ENCODE measurements at places on chromosomes 13 and 19.

DNA sequence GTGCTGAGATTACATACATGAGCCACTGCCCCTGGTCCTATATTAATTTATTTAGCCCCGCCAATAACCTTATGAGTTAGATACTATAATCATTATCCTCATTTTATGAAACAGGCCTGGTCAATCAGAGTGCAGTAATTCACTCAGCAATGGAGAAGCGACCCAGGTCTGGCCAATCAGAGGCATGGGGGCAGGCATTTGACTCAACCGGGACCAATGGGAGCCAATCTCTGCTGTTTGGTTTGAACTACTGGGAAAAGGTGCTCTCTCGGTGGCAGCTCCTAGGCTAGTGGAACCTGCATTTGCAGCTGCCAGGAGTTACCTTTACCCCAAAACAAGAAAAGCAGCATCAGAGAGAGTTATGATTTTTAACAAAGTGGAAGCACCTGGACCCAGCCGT is 6.6 kb downstream of the SIRT2 start:
- DNase-seq = no peak

DNA sequence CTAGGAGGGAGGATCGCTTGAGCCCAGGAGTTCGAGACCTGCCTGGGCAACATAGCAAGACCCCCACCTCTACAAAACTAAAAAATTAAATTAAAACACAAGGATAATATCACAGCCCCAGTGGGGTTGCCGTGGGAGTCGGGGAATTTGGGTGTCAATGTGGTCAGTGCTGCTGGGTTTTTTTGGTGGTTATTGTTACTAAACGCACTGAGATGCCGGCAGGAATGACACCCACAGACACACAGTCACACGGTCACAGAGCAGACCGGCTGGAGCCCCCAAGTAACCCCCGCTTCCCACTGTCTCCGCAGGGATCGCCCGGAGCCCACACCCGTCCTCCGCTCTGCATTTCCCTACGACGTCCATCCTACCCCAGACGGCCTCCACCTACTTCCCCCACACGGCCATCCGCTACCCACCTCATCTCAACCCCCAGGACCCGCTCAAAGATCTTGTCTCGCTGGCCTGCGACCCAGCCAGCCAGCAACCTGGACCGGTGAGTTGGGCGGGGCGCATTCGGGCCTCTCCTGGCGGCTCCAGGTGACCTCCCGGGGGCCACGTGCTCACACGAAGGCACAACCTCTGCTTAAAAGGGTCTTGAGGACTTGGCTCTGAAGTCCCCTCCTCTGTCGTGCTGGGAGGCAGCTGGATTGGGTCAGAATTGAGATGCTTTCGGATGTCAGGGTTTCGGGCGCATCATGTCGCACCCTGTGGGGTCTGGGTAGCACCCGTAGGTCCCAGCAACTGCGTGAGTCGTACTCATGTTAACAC is 28.0 kb downstream of the SMIM24 start:
- no peak for DNase-seq

- no peak for DNase-seq
Observed at GRCh38 chr13:56622840-56623239, 517.9 kb upstream of the PRR20A start.

DNA sequence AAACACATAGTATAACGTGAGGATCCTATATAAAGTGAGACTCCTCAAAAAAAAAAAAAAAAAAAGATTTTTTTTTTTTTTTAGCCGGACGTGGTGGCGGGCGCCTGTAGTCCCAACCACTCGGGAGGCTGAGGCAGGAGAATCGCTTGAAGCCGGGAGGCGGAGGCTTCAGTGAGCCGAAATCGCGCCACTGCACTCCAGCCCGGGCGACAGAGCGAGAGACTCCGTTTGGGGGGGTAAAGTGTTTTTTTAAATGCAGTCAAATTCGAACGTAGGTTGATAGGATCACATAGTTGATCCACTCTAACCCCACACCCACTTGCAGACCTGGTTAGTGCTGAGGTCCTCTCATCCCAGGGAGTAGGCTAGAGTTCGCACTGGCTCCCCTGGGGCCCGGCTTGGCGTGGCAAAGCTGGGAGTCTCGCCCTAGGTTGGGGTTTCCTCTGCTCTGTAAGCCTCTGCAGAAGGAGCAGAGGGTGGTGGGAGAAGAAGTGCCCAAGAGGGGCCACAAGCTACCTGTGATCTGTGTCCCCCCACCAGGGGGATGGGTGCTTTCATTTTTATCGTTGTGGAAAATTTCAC is 6.5 kb downstream of the RNF225 start:
- DNase-seq = no peak

DNA sequence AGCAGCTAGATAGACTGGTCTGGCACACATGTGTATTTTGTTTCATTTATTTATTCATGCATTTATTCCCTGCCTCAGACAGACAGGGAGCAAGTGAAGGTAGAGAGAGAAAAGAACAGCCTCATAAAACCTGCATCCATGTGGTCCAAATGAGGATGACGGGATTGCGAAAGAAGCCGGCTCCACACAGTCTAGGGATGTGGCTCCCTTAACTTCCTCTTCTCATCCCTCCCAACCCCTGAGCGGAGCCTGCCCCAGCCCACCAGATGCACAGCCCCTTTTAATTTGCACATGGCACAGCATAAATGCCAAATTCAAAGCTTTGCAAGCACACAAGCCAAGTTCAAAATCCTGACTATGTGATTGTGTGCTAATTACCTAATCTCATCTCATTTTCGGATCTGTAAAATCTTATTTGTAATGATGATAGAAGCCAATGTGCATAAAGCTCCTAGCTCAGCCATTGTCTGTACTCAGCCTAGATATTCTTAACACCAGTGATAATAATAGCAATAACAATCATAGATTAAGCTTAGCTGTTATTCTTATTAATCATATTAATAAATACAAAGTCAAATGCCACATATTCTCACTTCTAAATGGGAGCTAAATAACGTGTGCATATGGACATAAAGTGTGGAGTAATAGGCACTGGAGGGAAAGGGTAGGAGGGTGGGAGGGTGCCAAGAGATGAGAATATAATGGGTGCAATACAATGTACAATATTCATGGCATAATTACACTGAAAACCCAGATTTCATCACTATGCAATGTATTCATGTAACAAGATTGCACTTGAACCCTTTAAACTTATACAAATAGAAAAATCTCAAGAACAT is 156.3 kb downstream of the DCT start:
- no peak for DNase-seq

GRCh38 chr13:109427695-109428094 is 358.7 kb downstream of the IRS2 start:
- no peak for DNase-seq
